HFF-Myc (cell line): ENCODE measurements at places on chromosomes 16 and 17.

- no peak for DNase-seq
These were observed 14.9 kb downstream of the CMTM4 start for GRCh38 chr16:66681676-66682075.

DNA sequence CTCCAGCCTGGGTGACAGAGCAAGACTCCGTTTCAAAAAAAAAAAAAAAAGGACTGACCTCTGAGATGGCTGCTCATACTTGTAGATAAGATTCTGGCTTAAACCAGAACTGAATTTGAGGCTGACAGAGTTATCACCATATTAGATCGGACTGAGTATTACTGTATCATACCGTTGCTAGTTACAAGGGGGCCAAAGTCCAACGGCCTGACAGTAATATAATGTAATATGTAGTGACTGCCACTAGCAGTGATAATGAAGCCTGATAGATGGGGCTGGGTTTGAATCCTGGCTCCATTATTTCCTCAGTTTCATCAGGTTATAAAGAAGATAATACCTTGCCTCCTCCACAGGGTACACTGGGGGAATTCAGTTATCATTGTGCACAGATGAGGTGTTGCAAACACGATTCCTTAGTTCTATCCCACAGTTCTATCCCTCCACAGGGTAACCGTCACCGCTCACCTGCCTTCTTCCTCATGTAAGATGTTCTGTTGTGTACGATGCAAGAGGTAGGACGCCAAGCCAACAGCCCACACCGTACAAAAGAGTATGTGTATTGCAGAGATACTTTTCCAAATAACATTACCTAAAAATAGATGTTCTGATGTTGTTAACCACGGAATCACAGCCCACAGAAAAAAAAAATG is 5.2 kb downstream of the TMEM220 start:
- DNase-seq, result no peak

GRCh38 chr16:50318796-50319578 is 49.8 kb downstream of the BRD7 start:
- DNase-seq, result no peak

DNA sequence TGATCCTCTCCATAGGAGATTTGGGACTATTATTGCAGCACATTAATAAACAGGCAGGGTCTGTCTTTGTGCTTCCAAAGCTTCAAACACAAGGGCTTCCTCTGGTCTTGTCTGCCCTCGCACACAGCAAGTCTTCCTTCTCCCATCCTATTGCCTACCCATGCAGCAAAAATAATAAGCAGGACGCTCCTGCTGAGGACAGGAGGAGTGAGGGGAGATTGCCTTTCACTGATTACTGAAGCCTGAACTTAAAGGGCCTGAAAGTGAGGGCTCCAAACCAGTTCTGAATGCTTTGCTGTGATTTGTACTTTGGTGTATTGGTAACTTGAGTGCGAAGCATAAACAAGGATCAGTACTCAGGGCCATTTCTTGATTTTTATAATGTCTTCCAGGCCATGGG is 197.6 kb upstream of the XYLT1 start:
- DNase-seq, result no peak

DNA sequence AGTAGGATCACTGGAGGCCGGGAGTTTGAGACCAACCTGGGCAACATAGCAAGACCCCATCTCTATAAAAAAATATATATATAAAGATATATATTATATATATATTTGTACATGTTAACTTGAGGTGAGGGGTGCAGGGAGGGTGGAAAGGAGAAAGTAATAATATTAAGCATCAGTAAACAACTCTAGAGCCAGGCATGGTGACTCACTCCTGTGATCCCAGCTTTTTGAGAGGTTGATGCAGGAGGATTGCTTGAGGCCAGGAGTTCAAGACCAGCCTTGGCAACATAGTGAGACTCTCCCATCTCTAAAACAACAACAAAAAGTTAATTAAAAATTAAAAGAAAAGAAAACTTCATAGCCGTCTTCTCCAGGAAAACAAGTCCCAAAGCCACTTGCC is 61.7 kb upstream of the SMURF2 start:
- DNase-seq, result no peak

DNA sequence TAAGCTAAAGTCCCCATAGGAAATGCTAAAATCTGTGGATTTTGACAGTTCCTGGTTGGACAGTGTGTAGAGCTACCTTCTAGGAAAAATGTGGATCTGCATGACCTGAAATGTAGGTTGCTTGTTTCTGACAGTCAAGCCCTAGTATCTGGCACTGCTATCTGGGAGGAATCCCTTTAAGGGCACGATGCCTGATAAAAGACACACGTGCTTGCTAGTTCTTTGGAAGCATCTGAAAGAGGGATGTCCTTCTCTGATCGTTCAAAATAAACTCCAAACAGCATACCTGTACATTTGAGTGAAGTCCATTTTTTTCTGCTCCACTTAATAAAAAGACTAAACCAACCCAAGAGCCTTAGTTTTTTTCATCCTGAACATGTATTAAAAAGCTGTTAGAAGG is 101.3 kb downstream of the CDK5R1 start:
- no peak for DNase-seq

- peak; percentile 85 for DNase-seq
These were observed 205.2 kb downstream of the RAB11FIP4 start for GRCh38 chr17:31596382-31597323.

DNA sequence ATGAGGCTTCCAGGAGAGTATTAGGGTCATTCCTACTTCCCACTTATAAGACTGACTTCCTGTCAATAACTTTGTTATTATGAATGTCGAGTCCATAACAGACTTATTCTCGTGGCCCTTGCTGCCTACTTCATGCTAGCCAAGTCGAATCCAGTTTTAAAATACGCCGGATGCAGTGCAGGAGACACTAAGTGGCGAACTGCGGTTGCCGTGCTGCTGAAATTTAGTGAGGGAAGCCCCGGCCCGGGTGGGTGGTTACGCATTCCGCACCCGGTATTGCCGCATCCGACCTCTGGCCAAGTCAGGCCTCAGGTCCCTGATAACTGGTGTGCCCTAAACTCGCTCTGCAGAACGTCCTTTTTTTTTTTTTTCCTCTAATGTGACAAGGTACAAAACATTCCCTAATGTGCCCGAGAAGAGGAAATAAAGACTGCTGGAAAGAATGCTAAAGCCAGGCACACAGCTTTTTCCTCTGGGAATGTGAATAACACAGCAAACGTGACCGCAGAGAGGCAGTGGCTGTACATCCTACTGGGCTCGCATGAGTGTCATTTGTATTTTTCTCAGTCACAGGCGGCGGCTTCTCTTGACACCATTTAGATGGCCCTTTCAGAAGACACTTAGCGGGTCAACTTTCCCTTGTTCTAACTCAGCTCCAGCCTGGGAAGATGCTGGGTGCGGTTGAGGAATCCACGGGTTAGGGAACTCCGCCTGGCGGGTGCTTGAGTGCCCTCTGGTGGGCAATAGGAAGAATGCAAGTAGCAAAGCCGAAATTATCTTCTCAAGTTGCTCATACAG is 7.1 kb upstream of the AKTIP start:
- peak; percentile 38 for DNase-seq

DNA sequence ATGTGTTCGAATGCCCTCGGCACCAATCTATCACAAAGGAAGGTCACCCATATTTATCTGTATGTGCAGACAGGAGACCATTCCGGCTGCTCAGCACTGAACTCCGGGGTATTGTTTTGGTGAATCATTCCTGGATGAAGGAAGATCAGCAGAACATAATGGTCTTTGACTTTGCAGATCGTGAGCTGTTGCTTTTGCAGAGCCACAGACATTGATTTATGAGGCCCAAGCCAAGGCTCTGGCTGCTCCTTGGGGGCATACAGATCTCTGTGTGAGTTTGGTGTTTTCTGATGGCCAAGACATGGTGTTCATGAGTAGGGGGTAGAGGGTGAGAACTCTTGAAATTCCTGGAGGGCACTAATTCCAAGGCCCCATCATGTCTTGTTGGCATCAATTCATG is 458.8 kb upstream of the HSBP1 start:
- DNase-seq, result no peak

- no peak for DNase-seq
These were observed 2.1 kb downstream of the SPATA22 start for GRCh38 chr17:3469529-3469928.

DNA sequence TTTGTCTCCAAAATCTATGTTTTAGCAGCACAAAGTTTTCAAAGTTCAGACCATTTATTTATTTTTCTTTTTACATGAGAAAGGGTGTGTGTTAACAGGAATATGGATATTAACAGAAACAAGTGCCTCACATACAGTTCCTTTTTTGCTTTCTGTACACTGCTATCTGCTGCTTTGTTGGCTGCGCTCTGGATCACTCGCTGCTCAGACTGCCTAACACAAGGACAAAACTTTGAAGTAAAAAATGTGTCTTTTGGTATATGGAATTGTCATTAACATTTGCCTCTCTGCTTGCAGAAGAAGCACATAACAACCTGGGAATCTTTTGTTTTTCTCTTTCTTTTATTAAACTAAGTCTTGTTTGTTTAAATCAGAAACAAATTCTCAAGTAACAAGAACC is 262.8 kb downstream of the ZFHX3 start:
- no peak for DNase-seq

DNA sequence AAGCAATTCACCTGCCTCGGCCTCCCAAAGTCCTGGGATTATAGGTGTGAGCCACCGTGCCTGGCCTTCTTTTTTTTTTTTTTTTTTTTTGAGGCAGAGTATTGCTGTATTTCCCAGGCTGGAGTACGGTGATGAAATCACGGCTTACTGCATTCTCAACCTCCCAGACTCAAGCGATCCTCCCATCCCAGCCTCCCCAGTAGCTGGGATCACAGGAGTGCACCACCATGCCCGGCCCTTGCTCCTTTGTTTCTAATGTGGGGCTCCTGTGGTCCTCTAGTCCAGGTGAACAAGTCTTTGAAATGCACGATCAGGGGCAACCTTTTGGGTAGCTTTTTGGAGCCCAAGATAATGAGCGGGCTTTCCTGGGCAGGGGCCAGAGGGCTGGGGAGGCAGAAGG is 23.2 kb downstream of the CMIP start:
- no peak for DNase-seq

DNA sequence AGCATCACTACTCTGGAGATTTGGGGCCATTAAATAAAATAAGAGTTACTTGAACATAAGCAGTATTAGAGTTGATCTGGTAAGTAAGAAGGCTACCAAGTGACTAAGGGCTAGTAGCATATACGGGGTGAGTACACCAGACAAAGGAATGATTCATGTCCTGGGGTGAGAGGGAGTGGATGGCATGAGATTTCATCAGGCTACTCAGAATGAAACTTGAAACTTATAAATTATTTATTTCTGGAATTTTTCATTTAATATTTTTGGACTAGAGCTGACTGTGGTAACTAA is 2.3 kb downstream of the SLFN5 start:
- peak; percentile 47 for DNase-seq
